AG20443 (cell line): ENCODE measurements at places on chromosomes 7 and 10.

GRCh38 chr7:139645572-139646523 is 122.4 kb downstream of the CLEC2L start:
- peak; percentile 81 for DNase-seq

GRCh38 chr7:15489383-15489782 is 72.4 kb downstream of the AGMO start:
- no peak for DNase-seq

DNA sequence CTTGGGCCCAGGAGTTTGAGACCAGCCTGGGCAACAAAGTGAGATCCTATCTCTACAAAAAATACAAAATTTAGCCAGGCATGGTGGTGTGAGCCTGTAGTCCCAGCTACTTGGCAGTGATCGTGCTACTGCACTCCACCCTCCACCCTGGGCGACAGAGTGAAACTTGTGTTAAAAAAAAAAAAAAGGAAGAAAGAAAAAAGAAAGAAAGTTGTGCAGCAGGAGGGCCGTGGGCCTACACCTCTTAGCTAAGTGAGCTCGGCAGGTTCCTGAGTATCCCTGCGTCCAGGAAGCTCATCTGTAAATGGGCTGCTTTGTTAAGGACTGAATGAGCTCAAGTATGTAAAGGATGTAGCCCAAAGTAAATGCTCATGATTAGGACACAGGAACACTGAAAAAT is 155.0 kb downstream of the RNF216 start:
- DNase-seq: no peak

DNA sequence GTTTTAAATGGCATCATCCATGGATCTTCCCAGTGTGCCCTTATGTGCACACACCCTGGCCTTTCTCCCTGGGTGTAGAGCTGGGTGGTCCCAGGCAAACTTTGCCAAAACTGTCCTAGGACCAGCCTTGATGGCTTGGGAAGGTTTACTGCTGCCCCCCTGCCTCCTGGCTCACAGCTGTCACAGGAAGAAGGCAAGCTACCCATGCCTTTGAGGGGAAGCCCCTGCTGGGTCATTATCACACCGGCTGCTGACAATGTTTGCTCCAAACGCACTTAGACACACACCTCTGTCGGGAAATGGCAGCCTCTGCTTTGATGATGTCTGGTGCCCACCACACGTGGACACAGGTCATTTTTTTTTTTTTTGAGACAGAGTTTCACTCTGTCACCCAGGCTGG is 25.2 kb upstream of the FIGNL1 start:
- no peak for DNase-seq

DNA sequence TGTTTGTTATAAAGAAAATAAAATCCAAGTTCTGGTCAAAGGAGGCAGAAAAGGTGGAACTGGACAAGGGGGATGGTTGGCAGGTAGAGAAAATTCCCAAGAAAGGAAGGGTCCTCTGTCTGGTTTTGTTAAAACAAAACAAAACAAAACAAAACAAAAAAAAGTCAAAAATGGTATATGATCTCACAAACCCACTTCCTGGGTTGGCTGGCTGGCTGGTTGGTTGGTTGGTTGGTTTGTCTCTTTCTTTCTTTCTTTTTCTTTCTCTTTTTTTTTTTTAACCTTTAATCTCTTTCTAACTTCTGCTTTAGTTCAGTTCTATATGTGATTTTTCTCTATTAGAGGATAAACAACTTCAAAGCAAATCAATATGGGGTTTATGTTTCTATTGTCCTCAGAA is 41.1 kb upstream of the CPN1 start:
- no peak for DNase-seq

GRCh38 chr10:103499881-103500280 is 6.4 kb downstream of the NEURL1 start:
- DNase-seq: no peak

- DNase-seq: no peak
These were observed 575.0 kb upstream of the LRRTM3 start for GRCh38 chr10:66350622-66351399.

- DNase-seq: no peak
These were observed 2.6 kb downstream of the FAM241B start for GRCh38 chr10:69632516-69633199.

- DNase-seq: no peak
These were observed 17.4 kb downstream of the NKX6-2 start for GRCh38 chr10:132768346-132769248.

DNA sequence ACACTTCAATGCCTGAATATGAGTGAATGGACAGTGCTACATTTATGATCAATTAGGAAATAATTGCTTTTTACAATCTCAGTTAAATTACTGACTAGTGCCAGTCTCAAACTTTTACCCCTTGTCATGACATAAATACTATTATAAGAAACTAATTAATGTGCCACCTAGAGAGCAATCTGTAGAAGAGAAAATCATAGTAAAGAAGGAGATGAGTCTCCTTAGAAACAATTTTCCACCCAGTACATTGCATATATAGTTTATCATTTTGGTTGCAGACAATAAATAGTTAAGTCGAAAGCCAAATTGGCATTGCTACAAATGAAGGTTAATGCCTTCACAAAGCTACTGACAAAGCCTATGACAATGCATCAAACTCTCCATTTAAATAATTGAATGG is 68.6 kb downstream of the SLC13A1 start:
- DNase-seq: no peak

DNA sequence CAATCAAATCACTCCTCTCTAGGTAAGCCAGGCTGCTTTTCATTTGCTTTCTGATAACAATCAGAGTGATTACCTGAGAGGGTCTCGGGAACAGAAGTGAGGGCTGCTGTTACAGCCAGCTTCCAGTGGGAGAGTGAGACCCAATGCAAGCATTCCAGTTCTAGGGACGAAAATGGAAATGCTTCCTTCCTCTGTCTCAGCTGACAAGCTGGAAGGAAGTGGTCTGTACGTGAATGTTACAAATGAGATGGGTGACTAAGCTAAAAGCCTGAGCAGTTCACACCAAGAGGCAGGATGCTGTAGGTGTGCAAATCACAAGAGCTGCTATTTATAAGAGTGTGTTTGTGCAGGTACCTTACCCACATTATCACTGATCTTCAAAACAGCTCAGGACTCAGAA is 772.4 kb downstream of the GRID1 start:
- DNase-seq: no peak

- peak; percentile 91 for DNase-seq
These were observed 73.1 kb upstream of the UCN3 start for GRCh38 chr10:5291501-5292195.

DNA sequence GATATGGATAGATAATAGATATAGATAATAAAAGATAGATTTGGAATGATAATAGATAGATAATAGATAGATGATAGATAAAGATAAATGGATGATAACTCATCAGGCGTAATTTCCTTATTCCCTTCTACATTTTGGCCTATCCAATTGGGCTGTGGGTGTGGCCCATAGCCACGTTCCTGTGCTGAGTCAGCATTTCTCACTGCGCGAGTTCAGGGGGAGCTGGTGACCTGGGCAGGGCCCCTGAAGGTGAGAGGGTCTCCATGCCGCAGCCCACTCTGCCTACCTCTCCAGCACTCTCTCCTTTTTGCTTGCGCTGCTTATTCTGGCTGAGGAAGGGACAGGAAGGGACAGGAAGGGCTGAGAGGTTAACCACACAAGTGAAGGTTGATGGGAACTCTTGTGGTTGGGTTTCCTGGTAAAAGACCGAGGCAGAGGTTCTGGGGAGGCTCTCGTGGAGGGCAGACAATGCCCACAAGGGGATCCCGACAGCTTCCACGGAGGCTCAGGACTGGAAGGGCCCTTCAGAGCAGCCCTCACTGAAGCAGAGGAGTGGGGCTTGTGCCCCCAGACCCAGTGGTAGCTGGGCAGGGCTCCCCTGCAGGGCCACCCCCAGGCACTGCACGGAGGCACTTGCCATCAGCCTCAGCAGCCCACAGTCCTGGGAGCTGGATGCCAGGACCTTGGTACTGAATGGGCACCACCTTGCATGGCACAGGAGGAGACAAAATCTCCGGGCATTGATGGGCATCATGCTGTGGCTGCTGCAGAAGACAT is 247.3 kb upstream of the PITRM1 start:
- no peak for DNase-seq

DNA sequence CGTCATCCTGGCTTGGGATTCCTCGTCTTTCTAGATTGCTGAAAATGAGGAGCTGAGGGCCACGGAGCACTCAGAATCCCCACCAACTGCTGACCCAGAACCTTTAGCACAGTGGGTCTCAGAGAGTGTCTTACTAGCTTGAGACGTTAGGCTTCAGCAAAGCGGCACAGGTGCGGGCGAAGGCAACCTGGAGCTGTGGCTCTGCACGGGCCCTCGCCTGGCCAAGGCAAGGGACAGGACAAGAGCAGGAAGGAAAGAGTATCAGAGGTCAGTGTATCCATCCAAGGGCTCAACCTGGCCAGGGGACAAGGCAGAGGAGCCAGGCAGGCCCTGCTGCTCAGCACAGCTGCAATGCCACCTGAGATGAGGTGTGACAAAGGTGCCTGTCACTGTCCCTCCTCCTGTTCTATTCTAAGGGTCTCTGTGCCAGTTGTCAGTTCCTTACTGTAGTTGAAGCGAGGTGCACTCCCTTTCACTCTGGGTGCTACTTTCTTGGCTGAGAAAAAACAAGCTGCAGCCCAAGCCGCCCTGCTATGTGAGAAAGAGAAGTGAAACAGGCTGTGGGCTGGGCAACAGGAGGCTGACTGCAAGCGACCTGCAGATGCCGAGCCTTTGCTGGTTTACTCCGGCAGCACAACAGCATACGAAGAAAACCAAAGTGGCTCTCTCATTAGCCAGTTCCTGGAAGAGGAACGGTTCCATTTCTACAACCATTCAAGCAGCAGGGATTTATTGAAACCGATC is 33.3 kb upstream of the KDM7A start:
- no peak for DNase-seq

DNA sequence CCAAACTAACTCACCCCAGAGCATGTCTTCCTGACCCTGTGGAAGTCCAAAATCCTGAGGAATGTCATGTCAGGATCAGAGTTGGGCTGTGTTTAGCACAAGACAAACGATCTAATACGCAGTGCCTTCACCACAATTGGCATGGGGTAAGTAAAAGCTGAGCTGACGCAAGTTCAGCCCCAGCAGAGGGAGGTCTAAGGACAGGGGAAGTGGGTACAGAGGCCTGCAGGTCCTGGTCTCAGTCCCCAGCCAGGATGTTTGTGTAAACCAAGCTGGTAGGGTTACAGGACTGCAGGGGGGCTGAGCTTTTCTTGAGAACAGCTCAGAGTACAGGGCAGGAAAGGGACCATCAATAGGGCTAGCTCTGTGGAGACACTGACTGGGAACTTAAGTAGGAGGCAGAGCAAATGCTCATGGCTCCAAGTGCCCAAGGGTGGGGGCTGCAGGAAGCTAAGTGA is 5.3 kb upstream of the KCNIP2 start:
- DNase-seq: no peak

DNA sequence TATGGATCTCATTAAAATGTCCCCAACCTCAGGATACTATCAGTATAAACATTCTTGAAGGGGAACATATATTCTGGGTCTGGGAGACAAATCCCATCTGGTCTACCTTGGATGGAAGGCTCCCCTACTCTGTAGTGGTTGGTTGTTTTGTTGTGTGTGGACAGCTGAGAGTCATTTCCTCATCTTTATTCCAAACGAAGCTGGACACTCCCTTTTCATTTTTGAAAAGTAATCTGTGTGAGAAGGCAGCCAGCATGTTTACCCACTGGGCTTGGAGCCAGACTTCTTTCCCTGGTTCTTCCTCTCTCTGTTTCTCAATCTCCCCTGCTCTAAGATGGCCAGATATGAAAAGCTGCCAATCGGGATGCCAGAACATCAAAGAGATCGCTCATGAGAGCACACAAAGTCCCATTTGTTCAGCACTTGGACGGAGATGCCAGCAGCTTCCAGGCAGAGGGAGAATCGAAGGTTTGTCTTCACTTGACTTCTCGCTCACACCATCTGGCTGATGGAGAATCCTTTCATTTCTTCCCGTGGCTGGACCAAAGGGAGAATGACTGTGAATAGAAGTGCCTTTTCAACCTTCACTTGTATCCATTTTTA is 108.1 kb upstream of the AGR3 start:
- peak; percentile 65 for DNase-seq

GRCh38 chr7:30240106-30240800 is 44.1 kb upstream of the ZNRF2 start:
- DNase-seq: no peak

DNA sequence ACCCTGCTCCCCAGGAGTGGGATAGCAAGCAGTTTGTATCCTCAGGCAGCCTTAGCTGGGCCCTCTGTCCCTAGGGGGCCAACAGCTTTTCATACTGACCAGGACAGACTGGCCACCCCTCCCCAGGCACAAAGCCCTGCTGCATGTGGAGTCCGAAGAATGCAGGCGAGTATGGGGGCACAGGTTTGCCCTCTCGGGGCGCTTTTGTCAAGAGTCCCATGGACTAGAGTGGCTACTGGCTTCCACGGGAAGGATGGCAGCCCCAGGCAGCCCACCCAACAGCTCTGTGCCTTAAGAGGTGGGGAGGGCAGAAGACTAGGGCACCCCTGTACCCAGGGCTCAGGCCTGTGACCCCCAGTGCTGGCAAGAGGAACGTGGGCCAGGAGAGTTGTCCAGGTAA is 10.7 kb downstream of the CXCL12 start:
- no peak for DNase-seq

- DNase-seq: peak; percentile 14
These were observed 87.7 kb downstream of the PIK3CG start for GRCh38 chr7:106952658-106953231.

DNA sequence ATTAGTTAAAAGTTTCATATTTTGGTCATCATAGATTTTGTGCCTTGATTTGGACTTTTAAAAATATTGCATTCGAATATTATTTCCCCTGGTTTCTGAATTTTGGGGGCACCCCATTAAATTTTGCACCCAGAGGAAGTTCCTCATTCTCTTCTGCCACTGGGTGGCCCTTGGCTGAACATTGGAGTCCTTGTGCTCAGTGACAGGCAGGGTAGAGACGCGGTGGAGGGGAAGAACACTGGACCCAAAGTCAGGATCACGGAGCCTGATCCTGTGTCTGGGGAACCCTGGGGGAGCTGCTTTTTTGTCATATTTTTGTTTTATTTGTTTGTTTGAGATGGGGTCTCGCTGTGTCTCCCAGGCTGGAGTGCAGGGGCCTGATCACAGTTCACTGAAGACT is 74.7 kb downstream of the MKI67 start:
- DNase-seq: no peak

GRCh38 chr7:155807065-155807671 is 5.1 kb downstream of the SHH start:
- DNase-seq: no peak

DNA sequence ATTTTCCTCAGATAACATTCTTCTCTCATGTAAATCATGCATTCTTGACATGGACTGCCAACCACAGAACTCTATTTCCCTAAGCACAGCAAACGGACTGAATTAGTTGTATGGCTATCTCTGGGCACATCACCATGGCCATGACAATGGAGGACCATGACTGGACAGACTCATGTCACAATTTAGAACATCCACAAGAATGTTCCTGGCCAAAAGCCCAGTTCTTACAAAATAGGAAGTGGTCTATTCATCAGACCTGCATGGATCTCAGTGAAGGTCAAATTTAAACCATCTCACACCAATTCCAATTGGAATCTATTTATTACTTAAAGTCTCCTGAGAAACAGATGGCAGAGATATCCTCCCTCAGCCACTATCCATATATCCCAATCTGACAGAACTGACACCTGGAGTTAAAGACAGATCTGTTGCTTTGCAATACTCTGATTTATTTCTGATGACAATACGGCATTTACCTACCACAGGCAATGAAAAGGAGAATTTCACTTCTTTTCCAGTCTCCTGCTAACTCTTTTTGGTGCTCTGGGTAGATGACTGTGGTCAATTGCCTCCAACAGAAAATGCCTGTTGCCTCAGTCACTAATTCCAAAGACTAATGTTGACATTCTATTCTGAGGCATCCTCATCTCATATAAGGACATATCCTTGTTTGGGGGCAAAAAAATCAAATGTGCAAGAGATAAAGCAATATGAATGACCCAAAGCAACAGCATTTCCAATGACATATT is 254.8 kb downstream of the HTR7 start:
- DNase-seq: no peak
